ENCODE measurements at places on chromosomes 6 and 20.

DNA sequence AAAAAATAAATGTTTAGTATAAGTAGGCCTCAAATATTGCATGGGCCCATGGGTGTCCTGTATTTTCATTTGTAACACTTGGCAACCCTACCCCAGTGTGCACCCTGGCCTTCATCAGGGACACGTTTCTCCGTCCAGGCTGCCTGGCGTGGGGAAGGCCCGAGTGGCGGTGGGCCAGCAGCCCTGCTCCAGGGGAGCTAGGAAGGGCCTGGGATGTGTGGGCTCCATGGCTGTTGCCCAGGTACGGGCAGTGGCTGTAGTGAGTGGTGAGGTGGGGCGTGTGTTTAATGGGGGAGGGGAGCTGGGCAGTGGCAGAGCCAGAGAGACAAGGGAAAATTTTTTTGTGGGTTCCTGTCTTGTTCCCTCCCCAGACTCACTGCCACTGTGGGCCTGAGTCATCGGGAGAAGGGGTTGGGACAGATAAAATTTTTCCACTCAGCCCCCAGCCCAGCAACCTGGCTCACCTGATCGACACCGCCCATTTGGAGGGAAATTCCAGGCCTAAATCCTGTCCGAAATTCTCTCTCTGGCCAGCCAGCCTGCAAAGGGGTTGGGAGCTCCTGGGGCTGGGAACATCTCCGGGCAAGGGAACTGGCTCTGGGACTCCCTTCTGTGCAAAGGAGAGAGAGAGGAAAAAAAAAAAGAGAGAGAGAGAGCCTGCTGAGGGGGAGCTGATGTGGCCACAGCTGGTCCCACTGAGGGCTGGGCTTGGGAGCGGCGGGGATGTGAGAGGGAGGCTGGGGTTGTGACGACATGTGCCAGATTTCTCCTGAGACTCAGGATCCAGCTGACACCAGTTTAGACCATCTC is 32.5 kb upstream of the VEGFA start:
- no peak for DNase-seq

DNA sequence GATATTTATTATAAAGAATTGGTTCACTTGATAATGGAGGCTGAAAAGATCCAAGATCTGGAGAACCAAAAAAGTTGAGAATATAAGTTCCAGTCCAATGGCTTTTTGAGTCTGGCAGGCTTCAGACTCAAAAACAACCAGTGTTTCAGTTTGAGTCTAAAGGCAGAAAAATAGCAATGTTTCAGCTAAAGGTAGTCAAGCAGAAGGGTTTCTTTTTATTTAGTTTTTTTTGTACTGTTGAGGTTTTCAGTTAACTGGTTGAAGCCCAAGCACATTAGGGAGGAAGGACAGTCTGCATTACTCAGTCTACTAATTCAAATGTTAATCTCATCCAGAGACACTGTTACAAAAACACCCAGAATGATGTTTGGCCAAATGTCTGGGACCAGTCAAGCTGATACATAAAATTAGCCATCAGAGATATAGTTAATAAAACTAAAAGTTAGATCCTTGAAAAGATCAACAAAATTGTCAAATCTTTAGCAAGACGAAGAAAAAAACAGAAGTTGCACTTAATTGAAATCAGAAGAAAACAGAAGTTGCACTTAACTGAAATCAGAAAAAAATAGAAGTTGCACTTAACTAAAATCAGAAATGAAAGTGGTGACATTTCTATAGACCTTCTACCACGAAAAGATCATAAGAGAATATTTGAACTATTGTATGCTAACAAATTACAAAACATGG is 980.3 kb upstream of the FLRT3 start:
- DNase-seq = no peak

GRCh38 chr6:83169106-83169505 is 24.0 kb downstream of the PGM3 start:
- no peak for DNase-seq

DNA sequence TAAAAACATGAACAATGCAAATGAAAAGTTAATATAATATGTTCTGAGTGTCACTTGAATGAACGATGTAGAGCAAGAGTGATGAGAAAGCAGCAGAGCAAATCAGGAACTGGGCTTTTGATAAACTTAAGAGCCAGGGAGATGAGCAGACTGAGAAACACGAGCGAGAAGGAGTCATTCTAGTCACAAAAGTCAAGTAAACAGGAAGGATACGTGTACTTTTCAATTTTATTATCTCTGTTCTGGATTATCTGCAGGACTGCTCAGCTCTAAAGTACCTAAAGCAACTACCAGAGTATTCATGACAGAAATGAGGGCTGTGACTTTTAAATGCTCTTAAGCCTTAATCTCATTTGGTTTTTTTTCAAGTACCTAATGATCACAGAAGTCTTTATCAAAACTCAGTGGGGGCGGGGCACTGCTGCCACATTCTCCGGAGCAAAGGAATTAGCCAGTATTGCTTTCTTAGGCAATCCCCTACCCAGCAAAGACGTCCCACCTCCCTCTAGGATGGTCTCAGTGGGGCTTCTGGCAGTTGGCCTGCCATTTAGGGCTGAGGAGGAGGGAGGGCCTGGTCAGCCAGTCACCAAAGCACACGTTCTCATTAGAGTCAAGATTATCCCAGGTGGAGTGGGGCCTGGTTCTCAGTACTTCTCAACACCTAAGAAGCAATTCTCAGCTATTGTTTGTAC is 8.6 kb downstream of the MAN1A1 start:
- no peak for DNase-seq

- DNase-seq = no peak
These were observed 111.2 kb upstream of the CARMIL1 start for GRCh38 chr6:25167961-25168360.

DNA sequence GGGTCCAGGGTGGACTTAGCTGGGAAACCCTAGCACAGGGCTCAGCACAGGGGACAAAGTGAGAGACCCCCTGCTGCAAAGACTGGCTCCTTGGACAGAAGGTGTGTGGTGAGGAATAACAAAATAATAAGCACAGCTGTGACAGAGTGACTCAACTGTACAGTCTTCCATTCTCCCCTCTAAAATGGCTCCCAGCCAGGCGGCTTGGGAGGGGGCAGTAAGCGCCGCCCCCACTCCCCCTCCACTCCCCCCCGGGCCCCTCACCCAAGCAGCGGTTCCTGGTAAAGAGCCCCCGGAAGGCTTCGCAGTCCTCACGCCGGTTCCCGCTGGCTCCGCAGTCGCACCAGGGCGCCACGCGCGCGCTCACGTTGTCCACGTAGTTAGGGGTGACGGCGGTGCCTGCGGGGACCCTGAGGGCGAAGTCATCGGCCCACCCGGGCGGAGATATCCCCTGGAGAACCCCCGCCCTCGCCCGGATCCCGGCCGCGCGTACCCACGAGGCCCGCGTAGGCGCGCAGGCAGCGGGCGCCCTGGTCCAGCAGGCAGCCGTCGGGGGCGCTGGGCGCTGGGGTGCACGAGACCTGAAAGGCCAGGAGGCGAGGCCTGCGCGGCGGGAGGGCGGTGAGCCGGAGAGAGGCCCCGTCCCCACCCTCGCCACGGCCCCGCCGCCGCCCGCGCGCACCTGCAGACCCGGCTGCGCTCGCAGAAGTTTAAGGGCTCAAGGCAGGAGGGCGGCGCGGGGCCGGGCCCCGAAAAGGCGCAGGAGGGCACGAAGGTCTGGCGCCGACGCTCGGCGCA is 2.7 kb downstream of the GFRA4 start:
- no peak for DNase-seq

- no peak for DNase-seq
These were observed 98.3 kb downstream of the SOD2 start for GRCh38 chr6:159594750-159595117.

DNA sequence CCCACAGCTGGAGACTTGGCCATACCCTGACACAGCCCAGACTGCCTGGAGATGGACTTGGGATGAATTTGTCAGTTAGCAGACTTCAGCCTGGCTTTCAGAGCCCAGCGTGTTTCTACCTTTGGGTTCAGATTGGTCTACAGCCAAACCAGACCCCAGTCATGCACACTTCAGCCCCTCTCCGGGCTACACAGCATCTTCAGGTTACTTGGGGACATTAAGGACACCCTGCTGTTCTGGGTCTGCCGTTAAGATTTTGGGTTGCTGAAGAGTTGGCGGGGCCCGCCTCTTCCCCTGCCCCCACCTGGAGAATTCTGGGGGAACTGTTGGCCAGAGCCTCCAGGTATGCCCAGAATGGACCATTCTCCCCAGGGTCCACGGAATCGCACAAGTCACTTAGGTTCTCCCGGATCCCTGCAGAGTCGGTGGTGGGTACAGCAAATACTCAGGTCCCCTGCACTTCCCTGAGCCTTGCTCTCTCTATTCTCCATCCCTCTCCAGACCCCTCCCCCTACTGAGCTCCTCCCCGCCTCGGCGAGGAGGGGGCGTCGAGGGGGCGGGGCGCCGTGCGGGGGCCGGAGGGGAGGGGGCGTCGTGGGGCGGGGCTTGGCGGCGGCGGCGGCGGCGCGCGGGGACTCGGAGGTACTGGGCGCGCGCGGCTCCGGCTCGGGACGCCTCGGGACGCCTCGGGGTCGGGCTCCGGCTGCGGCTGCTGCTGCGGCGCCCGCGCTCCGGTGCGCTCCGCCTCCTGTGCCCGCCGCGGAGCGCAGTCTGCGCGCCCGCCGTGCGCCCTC is at the start of gene PTK7:
TSS of gene PTK7 (plus strand) at position 645 of the 794 bp plus-strand sequence. CDS start 175 bp downstream, outside the sequence.
- DNase-seq = no peak

DNA sequence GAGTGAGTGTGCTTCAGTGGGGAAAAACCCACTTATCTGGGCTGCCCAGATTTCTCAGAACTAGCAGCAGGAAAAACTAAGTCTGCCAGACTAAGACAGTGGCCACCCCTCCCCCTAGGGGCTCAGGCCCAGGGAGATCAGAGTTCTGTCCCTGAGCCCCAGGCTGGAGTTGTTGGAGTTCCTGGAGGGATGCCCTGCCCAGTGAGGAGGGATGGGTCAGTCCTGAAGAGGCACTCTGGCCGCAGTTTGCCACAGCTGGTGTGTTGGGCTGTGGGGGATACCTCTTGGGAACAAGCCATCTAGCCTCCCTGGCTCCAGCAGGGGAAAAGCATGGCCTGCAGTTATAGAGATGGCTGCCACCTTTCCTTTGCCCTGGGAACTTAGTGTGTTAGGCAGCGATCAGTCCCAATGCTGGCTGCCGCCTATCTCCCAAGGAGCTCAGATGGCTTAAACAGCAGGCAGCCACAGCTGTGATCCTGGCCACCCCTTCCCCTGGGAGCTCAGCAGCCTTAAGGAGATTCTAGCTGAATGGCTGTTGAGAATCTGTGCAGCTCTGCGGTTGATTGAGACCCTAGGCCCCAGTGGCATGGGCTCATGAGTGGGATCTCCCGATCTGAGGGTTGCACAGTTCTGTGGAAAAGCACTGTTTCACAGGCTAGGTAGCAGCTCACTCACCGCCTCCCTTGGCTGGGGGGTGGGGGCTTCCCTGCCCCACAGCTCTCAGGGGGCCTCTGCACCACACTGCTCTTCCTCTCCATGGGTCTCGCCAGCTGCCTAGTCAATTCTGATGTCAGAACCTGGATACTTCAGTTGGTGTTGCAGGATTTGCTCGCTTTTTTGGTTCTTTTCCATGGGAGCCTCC is 13.2 kb downstream of the SIRPG start:
- no peak for DNase-seq

DNA sequence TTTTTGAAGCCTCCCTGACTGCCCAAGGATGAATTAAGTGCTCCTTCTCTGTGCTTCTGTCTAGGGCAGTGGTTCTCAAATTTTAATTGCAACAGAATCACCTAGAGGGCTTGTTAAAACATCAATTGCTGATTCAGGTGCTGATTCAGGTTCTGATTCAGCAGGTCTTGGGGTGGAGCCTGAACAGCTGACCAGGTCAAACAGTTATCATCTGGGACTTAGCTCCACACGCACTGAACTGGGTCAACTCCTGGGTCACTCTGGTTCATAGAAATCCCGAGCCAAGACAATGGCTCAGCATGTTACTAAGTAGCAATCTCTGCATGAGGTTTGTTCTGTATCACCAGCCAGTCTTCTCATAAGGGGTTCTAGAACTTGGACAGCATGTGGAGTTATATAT is 192.3 kb downstream of the GJA1 start:
- no peak for DNase-seq

DNA sequence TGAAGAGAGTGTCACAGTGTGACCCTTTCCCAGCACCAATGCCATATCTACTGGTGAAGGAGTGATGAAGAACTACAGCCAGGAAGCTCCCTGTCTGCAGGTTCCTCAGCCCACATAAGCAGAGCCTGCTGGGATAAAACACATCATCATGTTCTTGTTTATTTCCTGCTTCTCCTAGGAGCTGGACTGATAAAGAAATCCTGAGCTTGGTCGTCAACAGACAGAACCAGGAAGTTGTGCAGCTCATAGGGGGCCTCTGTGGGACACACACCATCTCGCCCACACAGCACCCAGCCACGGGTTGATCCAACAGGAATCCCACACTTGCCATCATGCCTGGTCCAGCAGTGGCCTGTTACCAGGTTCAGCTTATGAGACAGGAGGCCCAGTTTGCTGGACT is 2.8 kb upstream of the CSTL1 start:
- DNase-seq = no peak

DNA sequence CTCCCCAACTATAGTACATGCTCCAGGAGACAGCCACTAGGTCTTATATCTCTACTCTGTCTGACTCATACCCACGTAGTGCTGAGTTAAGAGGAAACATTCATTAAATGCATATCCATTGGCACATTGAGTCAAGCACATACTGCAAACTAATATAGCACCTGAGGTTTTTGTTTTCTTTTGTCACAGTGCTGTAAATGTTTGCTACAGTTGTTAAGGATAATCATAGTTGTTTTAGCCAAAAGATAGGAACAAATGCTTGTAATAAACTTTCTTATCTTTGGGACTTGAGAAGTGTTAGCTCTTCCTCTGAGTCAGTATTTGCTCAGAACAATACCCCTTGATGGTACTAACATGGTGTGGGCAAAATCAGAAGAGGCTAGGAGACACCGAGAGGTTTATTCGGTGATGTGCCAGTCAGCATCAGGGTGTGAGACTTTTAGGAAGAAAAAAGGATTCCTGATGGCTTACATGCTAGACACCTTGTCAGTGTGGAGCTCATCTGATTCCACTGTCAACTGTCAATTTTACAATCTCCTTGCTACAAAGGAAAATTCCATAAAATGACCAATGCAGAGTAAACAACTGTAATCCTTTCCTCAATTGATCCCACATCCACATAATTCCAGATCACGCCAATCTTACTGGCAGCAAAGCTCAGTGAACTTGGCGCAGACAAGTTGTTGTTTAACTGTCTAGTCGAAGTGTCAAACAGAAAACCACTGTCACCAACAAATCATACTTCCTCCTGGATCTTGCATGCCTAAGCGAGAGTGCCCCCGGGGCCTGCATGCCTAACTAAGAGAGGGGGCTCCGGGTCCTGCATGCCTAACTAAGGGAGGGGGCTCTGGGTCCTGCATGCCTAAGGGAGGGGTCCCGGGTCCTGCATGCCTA is 36.1 kb downstream of the ELOVL2 start:
- no peak for DNase-seq

- no peak for DNase-seq
These were observed 142.9 kb downstream of the TFAP2B start for GRCh38 chr6:50961611-50962010.

DNA sequence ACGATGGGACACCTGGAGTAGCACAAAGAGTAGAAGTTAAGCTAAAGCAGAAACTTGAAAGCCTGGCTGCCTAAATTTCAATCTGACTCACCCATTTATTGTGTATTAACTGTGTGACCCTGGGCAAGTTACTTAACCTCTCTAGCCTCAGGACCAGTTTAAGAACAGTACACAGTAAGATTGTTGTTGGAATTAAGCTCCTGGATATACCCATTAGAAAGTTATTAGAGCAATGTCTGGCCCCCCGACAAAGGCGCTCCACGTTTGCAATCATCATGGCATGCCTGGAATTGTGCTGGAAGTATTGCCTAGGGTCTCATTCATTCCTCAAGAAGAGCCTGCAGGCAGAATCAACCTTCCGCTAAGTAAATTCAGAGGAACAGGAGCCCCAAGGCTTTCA is 1.4 kb downstream of the SDC4 start:
- DNase-seq = no peak

Data from central memory CD4-positive, alpha-beta T cell (primary cell).